Kidney glomerular epithelial cell (primary cell): ENCODE measurements at places on chromosomes 7 and 10.

- DNase-seq, result peak; percentile 87
Measured at GRCh38 chr10:63798599-63799498, 277.6 kb downstream of the REEP3 start.

DNA sequence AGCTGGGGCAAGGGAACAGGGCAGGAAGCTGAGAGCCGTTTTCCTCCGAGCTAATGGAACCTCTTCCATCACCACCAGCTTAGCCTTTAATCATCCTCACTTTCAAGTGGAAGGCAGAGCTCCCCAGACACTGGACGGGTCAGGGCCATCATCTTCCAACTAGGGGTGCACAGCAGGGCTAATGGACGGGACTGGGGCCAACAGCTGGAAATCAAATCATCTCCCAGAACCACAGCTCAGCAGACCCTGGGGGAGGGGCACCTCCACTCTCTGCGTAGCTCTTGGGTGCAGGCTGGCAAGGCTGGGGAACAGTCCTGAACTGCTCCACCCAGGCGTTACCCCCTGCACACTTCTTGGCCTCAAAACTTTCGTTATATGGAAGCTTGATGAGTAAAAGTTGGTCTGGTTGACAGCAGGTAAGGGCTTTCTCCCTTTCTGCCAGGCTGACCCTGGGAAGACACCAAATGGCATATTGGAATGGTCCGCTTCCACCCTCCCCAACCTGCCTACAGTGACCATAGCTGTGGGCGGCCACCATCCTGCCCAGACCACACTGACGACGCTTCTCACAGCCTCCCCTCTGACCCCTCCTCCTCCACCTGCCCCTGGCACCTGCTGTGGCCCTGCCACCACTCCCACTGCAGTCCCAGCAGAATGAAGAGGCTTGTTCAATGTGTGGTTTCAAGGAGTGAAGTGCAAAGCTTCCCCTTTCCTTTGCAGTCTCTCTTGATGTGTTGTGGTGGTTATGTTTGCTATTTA lies 51.7 kb upstream of the RET start:
- no peak for DNase-seq

DNA sequence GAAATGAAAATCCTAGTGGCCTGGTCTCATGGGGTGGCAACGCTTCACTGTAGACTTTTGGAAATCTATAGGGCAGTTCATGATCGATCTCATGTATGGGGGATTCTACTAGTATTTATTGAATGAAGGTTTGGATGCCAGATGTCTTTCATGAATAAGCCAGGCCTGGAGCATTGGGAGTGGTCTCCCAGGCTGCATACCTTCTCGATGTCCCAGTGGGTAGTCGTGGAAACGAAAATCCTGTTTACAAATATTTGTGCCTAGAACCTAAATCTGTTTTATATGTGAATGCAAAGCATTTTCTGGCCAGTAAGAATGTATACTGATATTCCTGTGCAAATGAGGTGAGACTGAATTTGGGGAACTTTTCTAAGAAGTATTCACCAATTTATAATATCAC lies 105.0 kb upstream of the C1QL3 start:
- DNase-seq, result no peak

GRCh38 chr7:135246191-135246825 lies 12.7 kb downstream of the STRA8 start:
- no peak for DNase-seq

DNA sequence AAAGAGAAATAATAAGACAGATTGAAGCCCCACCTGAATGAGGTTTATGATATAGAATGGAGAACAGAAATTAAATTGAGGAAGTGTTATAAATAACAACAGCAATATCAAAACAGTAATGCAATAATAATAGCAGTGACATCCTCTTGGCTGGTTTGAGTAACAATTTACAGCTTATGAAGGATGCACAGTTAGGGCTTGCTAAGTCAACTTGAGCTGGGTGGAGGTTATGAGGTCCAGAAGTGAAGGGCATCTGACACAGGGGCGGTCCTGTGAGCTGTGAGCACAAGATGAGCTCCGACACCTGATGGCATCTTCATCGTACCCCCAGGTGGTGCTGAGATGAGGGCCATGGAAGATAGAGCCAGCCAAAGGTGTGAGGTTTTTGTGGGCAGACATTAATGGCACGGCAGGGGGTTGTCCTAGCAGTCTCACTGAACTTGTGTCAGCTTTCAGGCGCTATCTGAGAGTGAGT lies 30.5 kb downstream of the ARHGAP22 start:
- no peak for DNase-seq
